ENCODE measurements at places on chromosomes 7 and 10.

GRCh38 chr10:6928586-6928985 is 348.5 kb upstream of the PRKCQ start:
- DNase-seq, result no peak

DNA sequence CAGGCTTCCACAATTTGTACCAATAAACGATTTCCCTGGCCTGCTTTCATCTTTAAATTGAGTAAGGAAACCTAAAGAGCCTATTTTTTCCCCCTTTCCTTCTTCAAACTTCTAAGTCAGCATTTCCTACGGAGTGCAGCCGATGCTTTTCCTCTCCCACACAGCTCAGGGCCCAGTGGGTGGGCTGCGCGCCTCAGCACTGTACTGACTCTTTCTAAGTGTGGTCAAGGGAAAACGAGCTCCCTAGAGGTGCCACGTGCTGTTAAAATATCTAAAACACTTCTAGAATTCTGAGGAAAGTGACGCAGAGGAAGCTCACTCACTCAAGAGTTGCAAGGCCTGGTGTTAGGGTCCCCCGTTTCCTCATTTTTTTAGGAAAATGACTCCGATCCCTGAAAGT is 29.0 kb downstream of the STEAP1B start:
- DNase-seq, result no peak

GRCh38 chr7:86823769-86824168 is 180.1 kb downstream of the GRM3 start:
- DNase-seq, result no peak

DNA sequence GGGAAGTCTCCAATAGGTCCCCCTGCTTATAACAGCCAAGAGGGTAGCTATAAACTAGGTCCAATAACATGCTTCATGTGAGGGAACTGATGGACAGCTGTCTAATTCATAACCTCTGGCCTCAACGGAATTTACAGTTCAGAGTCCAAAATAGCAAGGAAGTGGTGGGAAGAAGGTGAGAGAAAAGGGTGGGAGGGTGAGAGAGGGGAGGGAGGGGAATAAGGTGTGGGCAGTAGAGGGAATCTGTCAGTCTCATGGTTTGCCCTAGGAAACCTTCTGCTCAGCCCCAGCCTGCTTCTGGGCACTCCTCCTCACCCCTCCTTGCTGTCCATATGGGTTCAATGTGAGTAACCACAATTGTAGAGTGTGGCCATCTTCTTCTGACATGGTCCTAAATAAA is 133.4 kb upstream of the ADO start:
- no peak for DNase-seq

DNA sequence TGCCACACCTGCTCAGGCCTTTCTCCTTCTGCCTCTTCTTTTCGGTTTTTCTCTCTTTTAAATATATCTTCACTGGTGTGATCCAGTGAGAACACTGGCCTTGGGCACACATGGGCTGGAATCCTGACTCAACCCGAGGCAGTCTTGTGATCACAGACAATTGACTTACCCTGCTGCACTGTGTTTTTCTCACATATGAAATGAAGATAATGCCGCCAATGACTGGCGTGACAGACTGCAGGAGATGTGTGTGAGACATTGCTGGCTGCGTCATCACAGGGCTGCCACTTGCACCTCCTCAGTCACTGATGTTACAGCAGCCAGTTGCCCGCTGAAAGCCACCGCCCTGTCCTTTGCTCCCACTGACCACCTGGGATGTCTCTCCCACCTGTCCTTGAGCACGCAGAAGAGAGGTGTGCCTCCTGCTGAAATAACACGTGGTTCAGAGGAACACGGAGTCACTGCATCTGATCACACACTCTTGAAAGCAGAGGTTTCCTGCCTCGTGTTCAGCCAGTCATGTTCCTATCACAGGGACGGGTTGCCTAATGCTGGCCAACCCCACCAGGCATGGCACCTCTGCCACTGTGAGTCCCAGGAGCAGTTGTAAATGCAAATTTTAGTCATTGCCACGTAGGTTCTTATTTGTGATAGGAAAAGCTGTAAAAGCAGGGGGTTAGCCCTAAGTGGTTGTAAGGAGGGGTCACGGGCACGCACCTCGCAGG is 124.6 kb upstream of the LANCL2 start:
- no peak for DNase-seq

GRCh38 chr7:24741679-24742505 is 15.4 kb downstream of the GSDME start:
- DNase-seq, result peak; percentile 82

DNA sequence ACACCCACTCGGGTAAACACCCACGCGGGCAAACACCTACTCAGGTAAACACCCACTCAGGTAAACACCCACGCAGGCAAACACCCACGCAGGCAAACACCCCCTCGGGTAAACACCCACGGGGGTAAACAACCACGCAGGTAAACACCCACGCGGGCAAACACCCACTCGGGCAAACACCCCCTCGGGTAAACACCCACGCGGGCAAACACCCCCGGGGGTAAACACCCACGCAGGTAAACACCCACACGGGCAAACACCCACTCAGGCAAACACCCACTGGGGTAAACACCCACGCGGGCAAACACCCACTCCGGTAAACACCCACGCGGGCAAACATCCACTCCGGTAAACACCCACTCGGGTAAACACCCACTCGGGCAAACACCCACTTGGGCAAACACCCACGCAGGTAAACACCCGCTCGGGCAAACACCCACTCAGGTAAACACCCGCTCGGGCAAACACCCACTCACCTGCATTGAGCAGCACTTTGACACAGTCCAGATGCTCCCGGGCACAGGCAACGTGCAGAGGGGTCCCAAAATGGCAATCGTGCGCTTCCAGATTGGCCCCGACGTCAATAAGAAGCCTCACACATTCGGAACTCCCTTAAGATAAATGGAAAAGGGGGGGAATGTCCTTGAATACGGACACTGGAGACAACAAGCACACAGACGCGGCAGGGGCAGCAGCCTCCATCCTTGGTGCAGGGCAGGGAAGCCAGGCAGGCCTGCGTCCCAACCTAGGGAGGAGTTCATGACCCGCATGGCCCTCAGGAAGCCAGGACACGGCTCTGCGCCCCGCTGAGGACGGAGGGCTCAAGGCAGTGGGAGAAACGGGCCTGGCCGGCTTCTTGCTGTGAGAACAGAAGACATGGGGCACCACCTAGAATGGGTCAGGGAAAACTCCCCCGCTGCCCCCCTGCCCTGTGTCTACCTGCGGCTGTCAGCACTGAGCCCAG is 17.6 kb downstream of the ASB13 start:
- no peak for DNase-seq

- no peak for DNase-seq
Measured at GRCh38 chr7:98903246-98903645, 24.9 kb downstream of the TRRAP start.

DNA sequence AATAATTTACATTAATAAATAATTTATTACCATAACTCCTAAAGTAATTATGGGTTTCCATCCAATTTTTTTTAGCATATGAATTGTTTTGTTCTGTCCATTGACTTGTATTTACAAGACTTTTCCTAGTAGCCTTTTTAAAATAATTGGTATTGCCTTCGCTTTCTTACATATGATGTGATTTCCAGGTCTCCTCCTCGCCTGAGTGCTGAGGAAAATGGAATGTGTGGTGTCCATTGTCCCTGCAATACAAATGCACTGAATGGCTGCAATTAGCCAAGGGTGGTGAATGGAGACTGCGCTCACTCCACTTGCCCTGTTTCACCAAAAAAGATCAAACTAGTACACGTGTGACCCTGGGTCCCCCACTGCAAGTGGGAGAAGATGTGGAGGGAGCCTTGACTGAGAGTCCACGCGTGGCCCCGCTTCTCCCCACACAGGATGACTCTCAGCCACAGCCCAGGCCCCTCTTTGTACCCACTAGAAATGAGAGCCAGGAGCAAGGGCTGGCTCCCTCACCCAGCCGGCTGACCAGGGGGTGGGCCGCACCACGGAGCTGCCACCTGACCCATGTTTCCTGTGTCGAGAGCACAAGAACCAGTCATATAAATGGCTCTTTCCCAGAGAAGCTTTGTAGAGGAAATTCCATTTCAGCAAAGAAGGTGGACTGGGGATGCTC is 52.6 kb downstream of the FAM53B start:
- no peak for DNase-seq

DNA sequence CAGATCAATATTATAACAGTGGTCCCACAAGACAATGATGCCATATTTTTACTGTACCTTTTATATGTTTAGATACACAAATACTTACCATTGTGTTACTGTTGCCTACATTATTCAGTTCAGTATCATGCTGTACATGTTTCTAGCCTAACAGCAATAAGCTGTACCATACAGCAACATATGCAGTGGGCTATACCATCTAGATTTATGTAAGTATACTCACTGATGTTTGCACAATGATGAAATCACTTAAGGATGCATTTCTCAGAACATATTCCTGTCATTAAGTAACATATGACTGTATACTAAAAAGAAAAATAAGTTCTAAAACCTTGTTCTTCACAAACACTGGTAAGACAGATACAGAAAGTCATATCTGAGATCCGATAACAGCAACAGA is 468.6 kb upstream of the SEMA3A start:
- DNase-seq, result no peak

- DNase-seq, result no peak
Measured at GRCh38 chr10:29279779-29280487, 8.9 kb upstream of the LYZL1 start.

DNA sequence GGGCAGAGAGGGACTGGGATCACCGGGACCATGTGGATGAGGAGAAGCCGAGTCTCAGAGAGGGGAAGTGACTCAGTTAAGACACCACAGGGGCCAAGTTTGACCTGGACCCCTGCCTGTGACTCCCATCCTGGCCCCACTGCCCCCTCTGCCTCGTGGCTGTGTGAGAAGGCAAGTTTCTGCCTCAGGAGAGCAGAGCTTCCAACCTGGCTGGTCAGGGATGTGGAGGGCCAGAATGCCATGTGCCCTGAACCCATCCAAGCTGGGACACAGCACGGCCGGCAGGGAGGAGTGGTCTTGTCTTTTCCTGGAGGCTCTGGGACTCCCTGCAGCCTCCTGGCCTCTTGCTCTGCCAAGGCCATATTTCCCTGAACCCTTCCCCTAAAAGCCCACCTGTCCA is 19.5 kb downstream of the WDFY4 start:
- no peak for DNase-seq

- no peak for DNase-seq
Measured at GRCh38 chr7:94174956-94175355, 170.8 kb upstream of the BET1 start.

DNA sequence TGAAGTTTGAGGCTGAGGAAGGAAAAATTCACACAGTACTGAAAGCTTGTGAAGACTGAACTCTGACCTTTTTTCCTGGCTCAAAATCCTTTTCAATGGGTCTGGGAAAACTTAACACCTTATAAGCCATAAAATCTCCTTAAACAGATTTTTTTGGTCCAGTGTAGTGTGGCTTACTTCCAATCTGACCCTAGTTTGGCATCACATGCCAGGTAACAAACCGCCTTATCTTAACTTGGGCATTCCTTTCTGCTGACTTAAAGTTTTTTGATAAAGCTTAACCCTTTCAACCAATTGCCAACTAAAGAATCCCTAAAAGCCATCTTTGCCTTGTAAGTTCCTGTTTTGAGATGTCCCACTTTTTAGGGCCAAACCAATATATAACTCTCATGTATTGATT is 13.2 kb upstream of the ITPRID1 start:
- DNase-seq, result no peak

DNA sequence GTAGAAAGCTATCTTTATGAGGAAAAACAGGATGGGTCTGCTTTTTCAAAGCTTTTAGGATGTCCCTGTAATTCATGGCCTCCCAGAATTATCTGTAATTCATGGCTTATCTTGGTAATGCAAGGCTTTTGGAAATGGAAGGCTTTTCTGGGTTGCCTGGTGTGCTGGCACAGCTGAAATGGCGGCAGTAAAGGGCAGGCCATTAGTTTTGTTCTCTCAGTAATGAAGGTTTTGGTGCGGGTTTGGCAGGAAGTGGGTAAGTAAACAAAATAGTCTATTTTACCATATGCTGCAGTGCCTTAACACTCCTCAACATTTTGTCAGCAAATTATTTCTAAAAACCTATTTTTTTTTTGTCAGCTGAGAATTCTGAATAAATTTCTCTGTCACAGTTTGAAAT is 69.3 kb downstream of the LRGUK start:
- no peak for DNase-seq

DNA sequence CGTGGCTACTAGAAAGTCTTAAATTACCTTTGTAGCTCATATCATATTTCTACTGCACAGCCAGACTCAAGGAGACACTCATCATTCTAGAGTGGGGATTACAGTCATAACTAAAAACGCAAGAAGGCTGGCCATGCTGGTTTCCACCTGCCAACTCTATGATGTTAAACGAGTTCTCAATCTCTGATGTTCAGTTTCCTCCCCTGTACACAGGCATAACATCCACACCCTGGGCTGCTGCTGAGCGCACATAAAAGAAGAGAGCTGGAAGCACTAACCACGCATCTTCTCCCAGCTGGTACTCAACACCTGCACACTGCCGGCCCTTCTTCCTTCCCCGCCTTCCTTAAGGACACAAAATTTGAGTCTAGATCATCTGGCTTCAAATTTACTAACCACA is 60.5 kb downstream of the SORBS1 start:
- DNase-seq, result no peak

DNA sequence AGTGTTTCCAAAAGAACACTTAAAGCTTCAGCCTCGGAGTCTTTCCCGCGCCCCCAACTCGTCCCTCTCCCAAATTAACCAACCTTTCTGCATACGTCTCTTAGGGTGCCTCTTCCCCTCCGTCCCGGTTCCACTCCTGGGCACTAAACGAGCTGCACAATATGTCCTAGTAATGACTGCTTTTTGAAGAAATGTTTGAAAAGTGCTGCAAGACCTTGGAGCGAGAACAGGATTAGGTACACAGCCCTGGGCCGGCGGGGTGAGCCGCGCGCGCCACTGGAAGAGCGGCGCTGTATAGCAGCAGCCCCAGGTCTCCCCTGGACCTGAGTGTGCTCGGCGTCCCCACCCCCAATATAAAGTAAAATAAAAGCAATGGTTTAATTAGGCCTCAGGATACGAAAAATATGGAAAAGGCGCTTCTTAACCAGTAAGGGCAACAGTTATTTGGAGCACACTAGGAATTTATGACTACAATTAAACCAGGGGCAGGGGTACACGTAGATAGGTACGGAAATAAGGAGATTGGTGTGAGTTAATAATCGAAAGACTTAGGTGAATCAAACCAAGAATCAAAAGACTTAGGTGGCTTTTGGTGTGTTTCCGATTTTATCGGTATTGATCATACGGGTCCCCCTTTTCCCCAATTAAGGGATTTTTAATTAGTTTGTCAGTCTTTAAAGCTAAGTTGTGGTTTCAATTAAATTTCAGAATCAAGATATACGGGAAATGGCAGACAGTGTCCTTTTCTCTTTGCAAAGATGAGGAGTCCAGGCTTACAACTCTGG is 1.9 kb downstream of the TET1 start:
- no peak for DNase-seq

Measured in HTR-8/SVneo (cell line).